Lung microvascular endothelial cell (primary cell): ENCODE measurements at places on chromosomes 2 and 18. TPM values are rescaled to one million over a fixed set of nuclear protein-coding genes. Genes with fewer than 3 reads are reported as not detected.

GRCh38 chr18:31091350-31091749 is 10.9 kb downstream of the DSC2 start:
- DNase-seq: no peak

DNA sequence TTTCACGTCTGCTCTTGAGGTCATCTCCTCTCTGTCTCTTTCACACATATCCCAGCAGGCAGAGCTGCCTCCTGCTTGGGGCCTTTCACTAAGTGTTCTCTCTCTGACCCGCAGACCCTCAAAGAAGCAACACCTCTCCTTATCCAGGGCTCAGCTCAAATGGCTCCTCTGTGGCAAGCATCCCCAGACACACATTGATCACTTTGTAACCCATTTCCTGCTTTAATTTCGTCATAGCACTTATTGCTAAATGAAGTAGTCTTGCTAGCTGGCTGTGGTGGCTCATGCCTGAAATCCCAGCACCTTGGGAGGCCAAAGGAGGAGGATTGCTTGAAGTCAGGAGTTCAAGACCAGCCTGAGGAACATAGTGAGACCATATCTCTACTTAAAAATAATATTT is 41.4 kb downstream of the SGPP2 start:
- DNase-seq: no peak

LYPD6B gene
- total RNA-seq: not detected in 2 replicates

DNA sequence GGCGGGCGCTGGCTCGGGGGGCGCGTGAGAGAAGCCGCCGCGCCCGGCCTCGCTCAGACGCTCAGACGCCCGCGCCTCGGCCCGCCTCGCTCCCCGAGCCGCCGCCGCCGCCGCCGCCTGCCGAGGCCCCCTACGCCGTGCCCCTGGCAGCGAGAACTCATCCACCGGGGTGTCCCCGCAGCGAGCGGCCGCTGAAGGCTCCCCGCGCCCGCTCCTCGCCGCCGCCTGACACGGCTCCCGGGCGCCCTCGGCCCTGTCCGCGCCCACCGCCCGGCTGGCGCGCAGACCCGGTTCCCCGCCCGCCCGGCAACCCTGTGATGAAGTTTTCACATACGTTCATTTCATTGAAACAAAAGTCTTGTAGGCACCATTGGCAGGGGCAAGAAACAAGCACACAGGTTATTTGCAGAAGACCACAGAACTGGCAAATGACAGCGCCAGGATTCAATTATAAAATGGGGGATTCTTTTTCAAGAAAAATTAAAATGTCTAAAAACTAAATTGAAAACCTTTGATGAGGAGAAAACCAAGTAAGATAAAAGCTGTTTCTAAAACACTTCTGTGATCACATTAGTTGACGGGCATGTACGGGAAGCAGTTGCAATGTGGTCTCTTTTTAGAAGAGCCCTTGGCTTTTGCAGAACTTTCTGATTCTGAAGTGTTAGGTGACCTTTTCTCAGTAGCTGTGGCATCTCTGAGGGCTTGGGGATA is 50.5 kb upstream of the TUBA3D start:
- no peak for DNase-seq
